ENCODE measurements at places on chromosomes 4 and X. TPM values are rescaled to one million over a fixed set of nuclear protein-coding genes. Genes with fewer than 3 reads are reported as not detected.

CXCL8 gene
- 20.1 TPM for total RNA-seq

LUZP4 gene
- not detected for total RNA-seq

HSFX2 gene
- total RNA-seq, result not detected

CDX4 gene
- not detected for total RNA-seq

PNMA5 gene
- not detected for total RNA-seq
